ENCODE measurements at places on chromosomes 1 and 21. TPM values are rescaled to one million over a fixed set of nuclear protein-coding genes. Genes with fewer than 3 reads are reported as not detected.

FTCD gene
- total RNA-seq = 0.66 TPM

GRCh38 chr1:48127735-48128685 is 94.5 kb upstream of the SLC5A9 start:
- DNase-seq = no peak

- DNase-seq = peak; percentile 71
Observed at GRCh38 chr1:156571261-156571852, 1.0 kb downstream of the IQGAP3 start.

- peak; percentile 82 for DNase-seq
Observed at GRCh38 chr1:100188617-100189016, 10.6 kb upstream of the LRRC39 start.

GRCh38 chr1:31677401-31677800 is 26.4 kb downstream of the COL16A1 start:
- DNase-seq = no peak

DNA sequence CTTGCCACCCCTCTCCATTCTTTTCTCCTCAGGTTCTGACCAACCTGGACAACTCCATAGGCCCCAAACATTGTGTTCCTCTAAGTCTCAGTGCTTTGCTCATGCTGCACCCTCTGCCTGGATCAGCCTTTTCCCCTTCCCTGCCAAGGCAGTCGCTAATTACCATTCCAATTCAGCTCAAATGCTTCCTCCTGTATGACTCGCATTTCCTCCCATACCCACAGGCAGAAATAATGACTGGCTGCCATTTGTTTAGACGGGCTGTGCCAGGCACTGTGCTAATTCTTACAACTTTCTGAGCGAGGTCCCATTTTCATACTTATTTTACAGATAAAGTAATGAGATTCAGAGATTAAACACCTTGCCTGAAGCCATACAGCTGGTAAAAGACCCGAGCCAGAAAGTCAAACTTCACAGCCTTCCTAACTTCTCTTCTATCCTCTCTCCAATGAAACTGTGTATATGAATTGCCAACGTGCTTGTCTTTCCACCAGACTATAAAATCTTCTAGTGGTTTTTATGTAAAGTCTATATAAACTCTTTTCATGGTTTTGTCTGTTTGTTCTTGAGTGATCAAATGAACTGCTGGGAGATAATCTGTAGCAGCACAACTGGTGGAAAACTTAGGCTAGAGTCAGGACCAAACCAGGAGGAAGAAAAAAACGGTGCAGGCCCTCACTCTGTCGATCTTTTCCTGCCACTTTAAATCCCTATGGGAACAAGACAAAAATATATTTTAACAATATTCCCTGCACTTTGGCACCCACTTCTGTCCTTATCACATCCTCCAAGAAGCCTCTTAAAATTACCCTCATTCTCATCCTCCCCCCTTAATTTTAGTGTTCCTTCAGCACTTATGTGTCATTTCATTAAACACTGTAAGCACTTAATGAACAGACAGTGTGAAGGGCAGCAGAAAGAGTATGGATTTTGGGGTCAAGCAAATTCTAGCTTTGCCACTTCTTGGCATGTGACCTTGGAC is 33.7 kb downstream of the RAB3B start:
- DNase-seq = no peak

- no peak for DNase-seq
Observed at GRCh38 chr1:115364780-115365155, 26.7 kb upstream of the NGF start.

DNA sequence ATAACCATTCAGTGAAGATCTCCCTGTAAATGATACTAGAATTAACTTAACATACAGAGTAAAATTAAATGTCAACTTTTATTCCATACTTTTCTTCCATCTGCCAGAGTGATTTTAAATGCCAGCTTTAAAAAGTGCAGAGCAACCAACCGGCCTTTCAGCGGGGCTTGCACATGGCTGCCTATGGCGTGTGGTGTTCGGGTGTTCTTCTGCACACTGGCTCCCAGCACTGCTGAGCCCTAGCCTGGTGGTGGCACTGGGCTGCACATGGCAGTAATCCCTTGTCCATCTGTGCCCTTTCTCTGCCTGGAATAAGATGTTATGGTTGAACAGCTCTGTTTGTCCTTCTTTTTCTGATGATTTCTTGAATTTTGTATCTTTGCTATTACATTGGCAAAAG is 156.3 kb downstream of the SNX7 start:
- DNase-seq = no peak

DNA sequence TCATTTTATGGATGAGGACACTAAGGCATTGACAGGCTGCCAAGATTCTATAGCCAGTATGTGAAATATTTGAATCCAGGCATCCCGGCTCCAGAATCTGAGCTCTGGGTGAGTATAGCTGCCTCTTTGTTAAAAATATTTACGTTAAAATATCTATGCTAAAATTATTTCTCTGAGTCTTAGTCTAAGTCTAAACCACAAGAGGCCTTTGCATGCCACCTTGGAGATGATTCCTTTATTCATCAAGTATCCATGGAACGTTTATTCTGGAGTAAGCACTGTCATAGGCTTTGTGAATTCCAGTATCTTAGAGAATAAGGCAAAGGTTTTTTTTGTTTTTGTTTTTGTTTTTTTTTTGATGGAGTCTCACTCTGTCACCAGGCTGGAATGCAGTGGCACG is 116.4 kb downstream of the GREM2 start:
- no peak for DNase-seq

Data from muscle of leg (tissue), 16 donors.